ENCODE measurements at places on chromosomes 6 and 20.

GRCh38 chr6:110687326-110687725 is 127.9 kb downstream of the CDK19 start:
- DNase-seq: no peak

GRCh38 chr6:120354452-120355098 is 979.7 kb downstream of the TBC1D32 start:
- no peak for DNase-seq

GRCh38 chr20:8360035-8360434 is 228.0 kb downstream of the PLCB1 start:
- DNase-seq: no peak

GRCh38 chr6:149211046-149211571 is 106.4 kb upstream of the TAB2 start:
- peak; percentile 70 for DNase-seq

DNA sequence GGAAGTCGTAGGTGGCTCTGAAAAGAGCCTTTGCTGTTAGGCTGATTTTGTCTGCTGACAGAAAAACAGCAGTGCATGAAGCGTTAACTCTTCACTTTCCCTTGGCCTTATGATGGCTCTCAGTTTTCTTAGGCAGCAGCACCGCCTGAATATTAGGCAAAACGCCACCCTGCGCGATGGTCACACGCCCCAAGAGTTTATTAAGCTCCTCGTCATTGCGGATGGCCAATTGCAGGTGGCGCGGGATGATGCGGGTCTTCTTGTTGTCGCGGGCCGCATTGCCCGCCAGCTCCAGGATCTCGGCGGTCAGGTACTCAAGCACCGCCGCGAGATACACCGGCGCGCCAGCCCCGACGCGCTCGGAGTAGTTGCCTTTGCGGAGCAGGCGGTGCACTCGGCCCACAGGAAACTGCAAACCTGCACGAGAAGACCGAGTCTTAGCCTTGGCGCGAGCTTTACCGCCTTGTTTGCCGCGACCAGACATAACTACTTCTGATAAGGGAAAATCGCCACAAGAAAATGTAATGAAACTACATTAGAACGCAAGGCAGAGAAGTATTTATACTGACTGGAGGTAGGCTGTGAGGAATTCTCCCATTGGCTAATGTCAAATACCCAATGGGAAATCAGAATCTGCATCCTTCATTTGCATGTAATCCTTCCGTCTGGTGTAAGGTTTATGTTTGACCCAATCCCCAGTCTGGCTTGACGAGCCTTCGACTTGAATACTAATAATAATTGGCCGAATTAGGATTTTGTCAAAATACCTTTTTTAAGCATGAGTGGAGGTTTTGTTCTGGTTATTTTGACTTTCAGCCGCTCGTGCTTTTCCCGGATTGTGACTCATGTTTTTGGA is 53.9 kb upstream of the HFE start:
- DNase-seq: peak; percentile 86

- DNase-seq: peak; percentile 54
Observed at GRCh38 chr20:44020406-44021148, 105.9 kb downstream of the TOX2 start.

DNA sequence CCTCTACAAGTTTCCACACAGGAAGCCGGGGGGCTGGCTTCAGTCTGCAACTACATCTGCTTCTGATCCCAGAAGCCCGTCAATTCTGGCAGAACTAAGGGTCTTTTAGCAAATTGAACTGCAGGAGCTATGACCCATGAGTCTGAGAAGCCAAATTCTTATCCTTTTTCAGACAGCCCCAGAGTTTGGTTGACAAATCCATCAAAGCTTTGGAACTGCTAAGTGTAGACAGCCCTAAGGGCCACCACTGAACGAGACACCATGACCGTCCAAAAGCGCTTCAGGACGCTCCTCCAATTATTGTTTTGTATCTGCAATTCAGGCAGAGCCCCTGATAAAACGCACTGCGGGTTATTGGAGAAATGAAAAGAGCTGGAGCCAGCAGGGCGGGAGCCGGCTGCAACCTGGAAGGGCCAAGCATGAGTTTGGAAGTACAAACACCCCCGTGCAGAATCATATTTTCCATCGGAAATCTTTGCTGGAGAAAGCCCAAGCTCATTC is 67.1 kb downstream of the GNAS-AS1 start:
- DNase-seq: no peak

DNA sequence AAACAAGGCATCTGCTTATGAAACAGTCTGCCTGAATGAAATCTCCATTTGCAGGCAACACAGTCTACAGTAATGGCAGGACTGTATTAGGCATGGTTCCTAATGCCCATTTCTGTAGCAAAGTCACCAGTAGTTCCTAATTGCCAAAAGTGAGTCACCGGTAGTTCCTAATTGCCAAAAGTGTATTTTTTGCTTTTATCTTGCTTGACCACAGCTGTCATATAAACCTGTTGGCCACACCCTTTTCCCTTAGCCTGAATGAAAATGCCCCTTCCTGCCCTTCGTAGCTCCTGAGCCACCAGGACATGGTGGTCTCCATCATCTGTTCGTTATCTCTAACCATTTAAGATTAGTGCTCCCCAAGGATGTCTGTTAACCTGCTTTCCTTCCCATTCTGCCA is 34.5 kb downstream of the MTHFD1L start:
- DNase-seq: no peak

GRCh38 chr6:21831521-21832291 is 238.2 kb downstream of the SOX4 start:
- DNase-seq: no peak

DNA sequence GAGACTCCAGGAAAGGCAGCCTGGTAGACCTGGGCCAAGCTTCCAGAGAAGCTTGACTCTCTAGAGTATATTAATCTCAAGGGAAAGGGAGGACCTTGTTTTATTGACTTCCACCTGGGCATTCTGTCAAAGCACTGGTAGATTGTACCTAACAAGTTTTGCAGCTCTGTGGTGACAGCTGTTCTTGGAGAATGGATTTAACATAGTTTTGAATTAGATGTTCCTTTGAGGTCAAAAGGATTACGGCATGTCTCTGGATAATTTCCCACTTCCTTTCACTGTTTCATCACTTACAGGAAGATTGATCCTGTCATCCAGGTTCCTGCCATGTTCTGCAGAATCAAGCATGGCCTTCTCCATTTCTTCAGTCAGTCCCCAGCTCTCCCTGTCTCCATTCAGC is 246.0 kb downstream of the PHACTR1 start:
- no peak for DNase-seq

DNA sequence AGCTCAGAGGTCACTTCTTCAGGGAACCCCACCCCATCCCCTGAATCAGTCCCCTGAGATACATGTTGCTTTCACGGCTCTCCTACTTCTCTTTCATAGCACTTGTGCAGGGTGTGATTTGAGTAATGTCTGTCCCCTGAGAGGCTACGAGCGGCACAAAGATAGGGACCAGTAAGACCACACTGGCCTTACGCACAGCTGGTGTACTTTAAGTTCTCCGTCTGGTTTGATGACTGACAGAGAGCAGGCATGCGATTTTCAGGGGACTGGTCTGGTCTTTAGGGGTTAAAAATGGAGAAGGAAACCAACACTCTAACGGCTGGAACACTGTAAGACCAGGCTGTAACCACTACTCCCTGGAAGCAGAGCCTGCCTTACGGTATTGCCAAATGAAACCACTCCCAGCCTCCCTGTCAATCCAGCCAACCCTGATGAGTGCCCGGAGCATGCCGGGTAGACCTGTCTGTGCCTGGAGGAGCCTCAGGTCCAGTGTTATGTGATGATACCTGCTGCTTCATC is 47.1 kb downstream of the ELMO2 start:
- no peak for DNase-seq

- no peak for DNase-seq
Observed at GRCh38 chr20:1427457-1428054, 34.7 kb upstream of the FKBP1A start.

GRCh38 chr20:1029980-1030379 is 27.9 kb upstream of the RSPO4 start:
- no peak for DNase-seq

DNA sequence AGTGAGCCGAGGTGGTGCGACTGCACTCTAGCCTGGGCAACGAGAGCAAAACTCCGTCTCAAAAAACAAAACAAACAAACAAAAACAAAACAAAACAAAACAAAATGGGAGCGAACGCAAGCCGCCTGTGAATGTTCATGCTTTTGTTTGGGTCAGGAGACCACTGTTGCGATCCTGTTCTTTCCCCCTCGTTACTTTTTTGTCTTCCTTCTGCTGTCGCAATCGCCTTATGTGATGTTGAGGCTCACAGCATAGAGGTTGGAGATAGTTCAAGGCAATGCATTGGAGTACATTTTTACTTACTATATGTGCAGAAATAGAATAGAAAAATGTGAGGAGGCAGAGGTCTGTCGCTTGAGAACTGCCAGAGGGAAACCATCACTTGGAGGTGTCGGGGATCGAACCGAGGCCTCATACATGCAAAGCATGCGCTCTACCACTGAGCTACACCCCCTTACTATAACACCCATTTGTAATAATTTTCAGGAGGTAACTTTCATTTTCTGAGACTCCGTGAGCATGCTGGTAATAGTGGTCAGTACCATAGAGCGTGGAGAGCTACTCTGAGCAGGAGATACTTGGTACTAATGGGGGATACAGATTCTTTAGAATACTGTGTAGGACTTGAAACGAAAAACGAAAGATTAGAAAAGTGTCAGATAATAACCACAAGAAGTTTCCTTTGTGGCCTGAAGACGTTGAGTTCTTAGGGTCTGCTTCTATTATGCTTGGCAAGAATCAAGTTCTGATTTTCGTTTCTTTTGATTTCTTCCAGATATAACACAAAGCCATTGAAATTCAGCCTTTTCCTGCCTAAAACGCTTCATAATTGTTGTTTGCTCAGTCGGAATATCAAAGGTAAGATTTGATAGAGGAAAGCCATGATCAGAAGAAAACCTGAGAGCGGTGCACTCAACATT is 121.1 kb downstream of the TRIM27 start:
- DNase-seq: no peak

DNA sequence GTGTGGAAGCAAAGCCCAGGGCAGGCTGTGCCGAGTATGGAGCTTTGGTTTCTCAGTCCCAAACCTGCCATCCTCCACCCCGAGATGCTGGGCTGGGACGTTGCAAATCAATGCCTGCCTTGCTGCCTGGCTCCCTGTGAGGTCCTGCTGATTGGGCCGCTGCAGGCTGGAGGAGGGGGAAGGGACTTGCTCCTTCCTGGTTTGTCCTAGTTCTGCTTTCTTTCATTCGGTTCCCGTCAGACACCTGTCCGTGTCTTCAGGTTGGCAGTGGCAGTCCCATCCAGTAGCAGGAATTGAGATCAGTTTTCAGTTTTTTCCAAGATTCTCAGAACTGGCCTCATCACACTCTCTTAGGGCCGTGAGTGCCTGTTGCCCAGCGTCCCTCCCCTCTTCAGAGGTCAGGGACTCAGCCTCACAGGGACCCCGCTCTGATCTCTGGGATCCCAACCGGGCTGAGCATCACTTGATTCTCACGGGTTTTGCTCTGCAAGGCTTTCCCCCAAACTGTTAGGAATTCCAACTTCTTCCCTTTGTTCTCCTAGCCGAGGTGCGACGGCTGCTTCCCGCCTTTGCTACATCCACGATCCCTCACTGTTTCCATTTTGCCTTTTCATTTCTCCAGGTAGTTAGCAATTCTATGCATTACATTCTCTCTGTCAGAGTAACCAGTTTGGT is 24.2 kb upstream of the TAGAP start:
- no peak for DNase-seq

DNA sequence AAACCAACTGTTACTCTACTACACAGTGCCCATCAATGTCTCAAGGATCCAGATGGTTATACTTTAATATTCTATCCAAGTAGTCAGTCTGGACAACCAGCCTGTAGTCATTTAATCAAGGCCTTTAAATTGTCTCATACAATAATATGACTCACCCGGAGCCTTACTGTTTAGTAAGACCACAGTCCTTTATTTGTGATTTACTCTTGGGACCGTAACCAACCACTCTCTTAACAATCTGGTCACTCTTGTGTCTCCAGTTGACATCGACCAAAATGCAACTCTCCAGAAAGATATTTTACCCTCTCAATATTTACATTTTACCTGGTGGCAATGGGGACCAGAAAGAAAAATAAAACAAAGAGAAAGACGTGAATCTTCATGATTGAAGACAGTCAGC is 14.9 kb downstream of the DEFB114 start:
- no peak for DNase-seq

GRCh38 chr20:22303523-22303922 is 280.8 kb downstream of the FOXA2 start:
- DNase-seq: no peak

GRCh38 chr6:16380220-16380809 is 141.9 kb downstream of the GMPR start:
- DNase-seq: no peak

- no peak for DNase-seq
Observed at GRCh38 chr6:34664256-34664971, 32.2 kb downstream of the ILRUN start.

DNA sequence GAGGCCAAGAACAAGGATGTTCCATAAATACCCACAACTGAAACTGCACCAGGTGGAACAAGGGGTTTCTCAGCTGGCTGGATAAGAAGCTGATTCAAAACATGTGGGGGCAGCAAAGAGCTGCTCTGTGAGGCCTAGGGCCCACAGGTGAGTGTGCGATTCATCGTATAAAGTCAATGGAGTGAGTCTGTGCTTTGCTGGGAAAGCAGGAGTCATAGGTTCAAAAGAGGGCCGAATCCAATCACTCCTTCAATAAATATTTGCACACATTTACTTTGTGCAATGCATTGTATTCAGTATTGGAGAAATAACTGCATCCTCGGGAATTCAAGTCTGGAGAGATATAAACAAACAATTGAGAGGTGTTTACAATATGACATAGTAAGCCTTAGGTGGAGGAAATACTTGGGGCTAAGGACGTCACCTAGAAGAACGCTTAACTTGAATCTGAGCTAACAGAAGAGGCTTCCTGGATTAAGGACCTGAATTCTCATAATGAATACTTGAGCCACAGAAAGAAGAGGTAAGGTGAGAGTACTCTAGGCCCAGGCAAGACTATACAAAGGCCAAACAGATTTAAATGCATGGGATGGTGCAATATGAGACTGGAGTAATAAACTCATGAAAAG is 83.7 kb upstream of the TMEM30A start:
- DNase-seq: no peak

- peak; percentile 26 for DNase-seq
Observed at GRCh38 chr20:43994486-43995100, 79.9 kb downstream of the TOX2 start.

- no peak for DNase-seq
Observed at GRCh38 chr6:152765331-152765730, 14.7 kb downstream of the VIP start.

DNA sequence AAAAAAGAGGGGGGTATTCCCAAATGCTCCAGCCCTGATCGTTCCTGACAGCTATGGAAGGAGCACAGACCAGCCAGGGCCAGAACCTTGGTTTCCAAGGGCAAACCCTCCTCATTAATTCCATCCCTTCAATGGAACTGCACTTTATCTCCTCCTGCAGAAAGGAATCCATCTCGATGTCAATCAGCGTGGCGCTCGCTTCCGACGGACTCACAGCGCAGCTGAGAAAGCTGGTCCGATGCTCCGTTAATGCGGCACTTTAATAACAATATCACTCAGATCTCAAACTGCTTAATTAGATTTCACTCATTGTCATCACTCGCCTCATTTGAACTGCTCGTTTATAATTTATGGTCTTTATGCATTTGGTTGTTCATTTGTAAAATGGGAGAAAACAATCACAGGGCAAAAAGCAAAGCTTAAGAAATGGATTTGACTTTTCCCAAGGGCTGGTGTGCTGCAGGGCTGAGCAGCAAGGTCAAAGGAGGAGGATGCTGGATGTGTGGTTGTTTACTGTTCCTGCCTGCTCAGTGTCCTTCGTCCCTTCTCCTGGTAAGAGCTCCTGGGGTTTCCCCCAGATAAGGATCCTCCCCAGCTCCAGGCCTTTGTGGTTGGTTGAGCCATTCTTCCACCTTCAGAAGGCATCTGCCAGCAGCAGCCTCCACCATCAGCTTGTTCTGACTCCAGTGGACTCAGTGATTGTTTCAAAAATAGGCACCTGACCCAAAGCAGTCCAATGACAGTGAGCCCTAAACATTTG is 152.7 kb downstream of the ANKRD60 start:
- DNase-seq: peak; percentile 9
